ENCODE measurements at places on chromosomes 7 and 10.

- DNase-seq: no peak
These were observed 23.6 kb downstream of the TSPAN15 start for GRCh38 chr10:69474742-69475432.

DNA sequence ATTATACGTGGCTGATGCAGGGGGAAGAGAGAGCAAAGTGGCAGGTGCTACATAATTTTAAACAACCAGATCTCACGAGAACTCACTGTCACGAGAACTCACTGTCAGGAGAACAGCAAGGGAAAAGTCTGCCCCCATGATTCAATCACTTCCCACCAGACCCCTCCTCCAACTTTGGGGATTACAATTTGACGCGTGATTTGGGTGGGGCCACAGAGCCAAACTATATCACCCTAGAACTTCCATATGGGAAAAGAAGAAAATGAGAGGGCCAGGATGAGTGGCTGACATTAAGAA is 15.8 kb downstream of the EZH2 start:
- no peak for DNase-seq

- no peak for DNase-seq
These were observed 7.2 kb upstream of the ANKRD61 start for GRCh38 chr7:6023974-6024435.

DNA sequence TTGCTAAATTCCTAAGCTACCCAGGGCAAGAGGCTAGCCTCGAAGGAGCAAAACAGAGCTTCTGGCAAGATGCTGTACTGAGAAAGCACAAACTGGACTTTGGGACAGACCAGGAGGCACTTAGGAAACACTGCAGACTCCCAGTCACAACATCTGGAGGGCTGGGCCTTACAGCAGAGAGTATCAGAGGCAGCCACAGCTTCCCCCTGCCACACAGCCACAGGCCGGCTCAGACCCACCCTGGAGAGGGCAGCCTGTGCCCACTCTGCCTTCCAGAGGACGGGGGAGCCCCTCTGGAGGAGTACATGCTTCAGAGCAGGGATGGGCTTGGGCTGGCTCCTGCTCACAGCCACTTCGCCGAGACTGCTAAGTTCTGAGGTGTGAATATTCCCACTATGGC is 17.4 kb downstream of the ESYT2 start:
- DNase-seq: no peak

DNA sequence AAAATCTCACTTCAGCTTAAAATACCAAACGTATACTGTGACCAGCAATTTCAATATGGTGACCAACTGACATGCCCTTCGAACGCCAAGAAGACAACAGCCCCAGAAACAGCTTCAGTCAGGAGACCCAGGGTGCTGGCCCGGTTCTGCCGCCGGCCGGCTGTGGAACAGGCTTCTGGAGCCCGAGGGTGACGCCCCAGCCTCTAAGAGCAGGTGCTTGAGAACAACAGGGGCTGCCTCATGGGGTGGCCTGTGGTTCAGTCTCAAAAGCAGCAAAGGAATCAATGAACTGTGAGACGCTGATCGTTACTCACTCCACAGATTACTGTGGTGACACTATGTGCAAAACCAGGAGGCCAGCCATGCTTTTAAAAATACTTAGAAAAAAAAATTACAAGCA is 17.3 kb downstream of the GPER1 start:
- no peak for DNase-seq

GRCh38 chr10:124125305-124126116 is 32.1 kb upstream of the CHST15 start:
- peak; percentile 7 for DNase-seq

GRCh38 chr10:598415-599170 is 90.9 kb downstream of the DIP2C start:
- DNase-seq: no peak

DNA sequence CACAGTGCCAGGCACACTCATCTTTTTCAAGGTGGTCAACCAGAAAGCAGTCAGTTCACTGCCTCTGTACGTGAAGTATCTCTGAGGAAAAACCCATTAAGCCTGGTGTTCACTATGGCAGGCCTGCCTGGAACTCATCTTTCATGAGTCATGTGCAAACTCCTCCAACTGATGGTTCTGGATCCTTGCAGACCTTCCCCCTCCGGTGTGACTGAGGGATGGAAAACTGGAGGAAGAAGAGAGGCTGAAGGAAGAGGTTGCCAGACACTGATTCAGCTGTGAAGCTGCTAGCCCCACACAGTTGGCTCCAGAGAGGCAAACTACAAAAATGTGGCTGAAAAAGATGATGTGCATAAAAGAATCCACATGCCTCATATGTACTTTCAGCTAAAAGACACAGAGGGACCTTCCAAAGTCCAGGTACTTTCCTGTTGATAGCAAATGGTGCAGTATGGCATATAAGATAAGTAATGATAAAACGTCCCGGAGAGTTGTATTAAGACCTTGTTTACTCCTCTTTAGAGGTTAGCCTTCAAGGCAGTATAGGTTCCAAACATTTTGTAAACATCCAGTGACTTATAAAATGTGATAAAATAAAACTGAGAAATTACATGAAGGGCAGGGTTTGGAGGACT is 2.7 kb downstream of the CYP3A5 start:
- DNase-seq: no peak

DNA sequence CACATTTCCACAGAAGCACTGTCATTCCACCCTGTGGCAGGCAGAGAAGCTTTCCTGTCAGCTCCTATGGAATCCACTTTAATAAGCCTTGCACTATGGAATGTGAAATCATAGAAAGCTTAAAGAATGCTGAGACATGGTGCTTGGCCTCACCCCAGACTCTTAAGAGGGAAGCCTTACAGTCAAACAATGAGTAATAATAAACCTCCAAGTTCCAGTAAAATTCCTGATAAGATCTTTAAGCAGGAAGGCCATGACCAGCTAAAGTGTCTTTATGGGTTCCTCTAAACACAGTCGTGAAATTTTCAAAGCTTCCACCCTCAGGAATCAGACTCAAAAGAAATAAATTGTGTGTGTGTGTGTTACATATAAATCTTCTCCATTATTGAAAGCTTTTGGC is 11.9 kb upstream of the TEX36 start:
- DNase-seq: no peak

- DNase-seq: peak; percentile 48
These were observed 205.1 kb upstream of the SEMA3A start for GRCh38 chr7:84399661-84400060.

DNA sequence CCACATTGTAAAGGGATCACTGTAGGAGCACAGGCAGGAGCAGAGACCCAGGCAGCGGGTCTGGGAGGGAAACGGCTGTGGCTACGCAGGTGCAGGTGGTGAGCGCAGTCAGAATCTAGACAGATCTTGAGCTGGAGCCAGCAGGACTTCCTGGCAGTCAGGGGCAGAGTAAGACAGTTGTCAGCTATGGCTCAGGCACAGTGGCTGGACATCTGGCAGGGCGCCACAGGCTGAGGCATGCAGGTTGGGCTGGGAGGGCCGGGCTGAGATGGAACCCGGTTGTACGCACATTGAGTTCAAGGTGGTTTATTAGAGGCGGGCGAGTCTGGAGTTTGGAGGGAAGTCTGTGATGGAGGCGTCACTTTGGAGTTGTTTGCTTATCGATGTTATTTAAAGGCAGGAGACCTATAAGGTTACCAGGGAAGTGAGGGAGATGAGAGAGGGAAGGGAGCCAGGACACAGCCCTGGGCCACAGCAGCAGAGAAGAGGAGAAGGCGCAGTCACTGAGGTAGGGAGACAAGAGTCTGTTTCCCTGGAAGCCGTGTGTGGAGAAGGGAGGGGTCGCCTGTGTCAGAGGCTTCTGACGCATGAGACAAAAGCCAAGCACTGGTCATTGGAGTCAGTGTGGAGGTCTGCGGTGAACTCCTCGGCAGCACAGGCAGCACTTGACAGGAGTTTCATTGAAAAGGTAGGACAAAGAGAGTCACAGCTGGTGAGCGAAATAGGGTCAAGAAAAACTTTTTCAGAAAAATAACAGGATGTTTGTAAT is 73.8 kb downstream of the LANCL2 start:
- peak; percentile 22 for DNase-seq

- peak; percentile 78 for DNase-seq
These were observed 143.2 kb downstream of the REEP3 start for GRCh38 chr10:63664341-63664885.

DNA sequence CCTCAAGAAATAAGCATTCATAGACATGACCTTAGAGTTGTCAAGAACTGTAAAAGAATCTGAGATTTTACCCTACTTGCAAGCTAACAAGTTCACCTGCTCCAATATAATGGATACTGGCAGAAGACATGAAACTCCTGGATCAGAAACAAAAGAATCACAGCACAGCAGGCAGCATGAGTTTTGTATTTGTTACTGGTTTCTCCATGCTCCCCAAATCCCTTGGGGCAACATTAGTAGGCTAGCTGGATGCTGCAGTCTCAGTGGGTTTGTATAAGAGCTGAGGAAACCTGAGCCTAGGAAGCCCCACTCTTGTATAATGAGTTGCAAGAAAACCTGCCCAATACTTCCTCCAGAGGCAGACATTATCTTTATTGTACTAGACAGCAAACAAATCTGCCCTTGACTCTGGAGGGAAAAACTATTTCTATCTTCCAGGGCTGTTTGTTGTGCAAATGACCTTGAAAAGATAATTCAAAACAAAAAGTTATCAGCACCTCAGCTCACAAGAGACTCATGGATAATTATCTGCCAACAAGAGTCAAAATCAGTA is 64.8 kb downstream of the ABLIM1 start:
- DNase-seq: peak; percentile 56

GRCh38 chr10:10897400-10897799 is 120.3 kb upstream of the CELF2 start:
- no peak for DNase-seq

- no peak for DNase-seq
These were observed 35.0 kb upstream of the SRI start for GRCh38 chr7:88254721-88255424.

GRCh38 chr10:27611744-27612550 is 107.8 kb downstream of the RAB18 start:
- DNase-seq: no peak

- peak; percentile 62 for DNase-seq
These were observed 7.9 kb downstream of the SLC25A28 start for GRCh38 chr10:99612167-99612831.

DNA sequence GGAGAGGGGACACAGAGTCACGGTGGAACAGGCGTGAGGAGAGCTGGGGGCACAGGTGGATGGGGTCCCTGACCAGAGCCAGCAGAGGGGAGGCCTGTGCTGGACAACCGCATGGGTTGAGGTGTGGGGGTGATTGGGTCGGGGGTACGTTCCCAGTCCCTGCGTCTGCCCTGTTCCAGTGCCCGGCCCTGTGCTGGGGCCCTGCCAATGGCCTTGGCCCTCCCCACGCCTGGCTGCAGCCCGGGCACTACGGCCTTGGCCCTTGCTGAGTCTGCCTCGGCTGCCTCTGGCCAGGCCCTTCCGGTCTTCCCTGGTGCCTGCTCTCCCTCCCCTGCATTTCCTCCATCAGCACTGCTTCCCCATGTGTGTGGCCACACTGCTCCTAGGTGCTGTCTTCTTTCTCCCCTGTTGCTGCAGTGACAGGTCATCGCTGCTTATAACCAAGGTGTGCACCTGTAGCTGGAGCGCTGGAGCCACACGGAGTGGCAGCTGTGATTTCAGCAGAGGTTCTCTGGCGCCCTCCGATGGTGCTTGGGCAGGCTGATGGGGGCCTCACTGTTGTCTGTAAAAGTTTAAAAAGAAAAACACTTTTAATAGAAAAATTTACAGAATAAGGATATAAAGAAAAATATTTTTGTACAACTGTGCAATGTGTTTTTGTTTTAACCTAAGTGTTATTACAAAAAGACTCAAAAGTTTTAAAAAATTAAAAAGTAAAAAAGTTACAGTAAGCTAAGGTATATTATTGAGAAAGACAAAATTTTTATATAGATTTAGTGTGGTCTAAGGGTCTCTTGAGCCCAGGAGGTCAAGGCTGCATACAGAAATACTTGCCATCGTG is 45.2 kb upstream of the BHLHA15 start:
- peak; percentile 68 for DNase-seq

- no peak for DNase-seq
These were observed 49.7 kb downstream of the FAM241B start for GRCh38 chr10:69679736-69680135.

- no peak for DNase-seq
These were observed 64.6 kb downstream of the CTBP2 start for GRCh38 chr10:125095776-125096175.

- DNase-seq: peak; percentile 38
These were observed 96.9 kb downstream of the SORBS1 start for GRCh38 chr10:95464280-95464679.

DNA sequence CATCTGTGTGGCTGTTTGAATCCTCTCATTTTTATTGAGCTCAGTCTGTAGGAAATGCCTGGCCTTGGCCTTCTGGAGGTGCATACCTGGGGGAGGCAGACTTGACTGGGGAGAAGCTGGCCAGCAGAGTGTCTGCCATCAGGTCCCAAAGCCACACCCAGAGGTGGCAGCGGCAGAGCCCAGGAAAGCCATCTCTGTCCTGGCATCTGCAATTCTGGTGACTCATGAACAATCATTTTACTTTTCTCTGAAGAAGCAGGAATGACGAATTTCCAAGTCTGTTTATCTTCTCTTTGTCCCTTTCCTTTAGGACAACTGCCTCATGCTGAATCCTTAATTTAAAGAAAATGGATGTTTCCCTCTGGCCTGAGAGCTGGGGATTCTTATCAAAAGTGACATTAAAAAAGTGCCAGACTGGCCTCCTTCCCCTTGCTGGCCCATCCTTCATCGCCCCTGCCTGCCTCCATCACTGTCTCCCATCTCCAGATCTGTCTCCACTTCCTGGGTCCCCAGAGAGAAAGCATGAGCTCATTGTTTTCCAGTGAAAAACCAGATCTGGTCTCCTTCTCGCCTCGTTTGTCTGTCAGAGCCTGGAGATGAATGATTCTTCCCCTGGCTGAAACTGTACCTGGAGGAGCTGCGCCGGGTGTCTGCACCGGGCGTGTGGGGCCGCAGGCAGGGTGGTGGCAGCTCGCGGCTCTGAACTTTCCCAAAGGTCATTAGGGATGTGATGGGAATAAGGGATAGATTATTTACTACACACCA is 124.5 kb downstream of the TMEM178B start:
- DNase-seq: peak; percentile 49

GRCh38 chr10:88851706-88852105 is at the start of gene ANKRD22:
ANKRD22 (minus strand) TSS chr10:88851844; CDS start chr10:88851607, 237 bp downstream.
- peak; percentile 80 for DNase-seq

- no peak for DNase-seq
These were observed 85.5 kb downstream of the XRCC2 start for GRCh38 chr7:152590481-152590880.

DNA sequence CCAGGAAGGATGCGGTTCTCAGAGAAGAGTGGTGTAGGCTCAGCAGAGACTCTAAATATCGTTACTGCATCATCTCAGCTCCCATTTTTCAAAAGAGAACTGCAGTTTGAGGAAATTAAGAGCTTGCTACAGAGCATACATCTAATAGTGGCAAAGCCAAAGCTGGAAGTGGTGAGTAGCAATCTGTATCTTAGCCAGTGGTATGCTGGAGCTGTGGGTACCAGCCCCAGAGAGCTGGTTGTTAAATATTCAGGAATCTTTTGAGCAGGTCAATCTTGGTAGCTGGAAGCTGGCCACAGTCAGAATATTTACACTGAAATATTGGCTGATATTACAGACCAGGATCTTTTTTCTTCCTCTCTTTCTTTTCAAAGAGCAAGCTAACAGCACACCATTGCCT is 88.4 kb upstream of the STEAP1B start:
- DNase-seq: no peak

Measured in NCI-H69 (cell line).